AG04450 (cell line): ENCODE measurements at places on chromosomes 7 and 10.

- DNase-seq, result no peak
These were observed 50.9 kb upstream of the TM9SF3 start for GRCh38 chr10:96637709-96638108.

DNA sequence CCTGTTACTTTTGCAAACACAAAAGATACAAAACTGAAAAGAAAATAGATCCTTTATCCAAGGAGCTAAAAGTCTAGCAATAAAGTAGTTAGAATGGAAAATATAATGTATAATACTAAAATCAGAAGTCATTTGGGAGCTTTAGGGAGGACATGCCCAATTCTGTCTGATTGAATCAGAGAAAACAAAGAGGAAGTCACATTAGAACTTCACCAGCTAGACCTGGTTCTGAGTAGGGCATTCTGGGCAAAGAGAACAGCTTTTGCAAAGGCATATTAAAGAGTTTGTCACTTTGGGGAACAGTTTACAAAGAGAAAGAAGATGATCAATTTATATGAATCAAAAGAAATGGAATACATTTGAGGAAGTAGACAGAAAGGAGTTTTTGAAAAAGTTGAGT is 107.0 kb upstream of the PRSS1 start:
- DNase-seq, result no peak

DNA sequence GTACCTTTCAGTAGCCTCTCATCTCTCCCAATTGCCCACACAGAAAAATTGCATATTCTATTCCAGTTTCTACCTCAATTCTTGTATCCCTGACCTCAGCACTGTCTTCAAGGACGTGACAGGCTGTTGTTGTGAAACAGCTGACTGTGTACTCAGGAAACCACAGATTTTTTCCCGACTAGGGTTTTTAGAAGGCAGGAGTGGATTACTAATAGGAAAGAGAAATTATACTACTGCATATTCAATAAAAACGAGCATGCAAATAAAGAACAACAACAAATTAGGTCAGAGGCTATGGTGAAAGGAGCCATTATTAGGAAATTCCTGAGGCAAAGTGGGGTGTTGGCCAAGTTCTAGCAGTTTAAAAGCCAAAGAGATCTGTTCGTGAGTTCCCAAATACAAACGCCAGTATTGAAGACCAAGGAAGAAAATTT is 93.4 kb downstream of the DOCK4 start:
- peak; percentile 7 for DNase-seq

GRCh38 chr10:13180788-13181187 is 19.4 kb downstream of the MCM10 start:
- DNase-seq, result no peak

DNA sequence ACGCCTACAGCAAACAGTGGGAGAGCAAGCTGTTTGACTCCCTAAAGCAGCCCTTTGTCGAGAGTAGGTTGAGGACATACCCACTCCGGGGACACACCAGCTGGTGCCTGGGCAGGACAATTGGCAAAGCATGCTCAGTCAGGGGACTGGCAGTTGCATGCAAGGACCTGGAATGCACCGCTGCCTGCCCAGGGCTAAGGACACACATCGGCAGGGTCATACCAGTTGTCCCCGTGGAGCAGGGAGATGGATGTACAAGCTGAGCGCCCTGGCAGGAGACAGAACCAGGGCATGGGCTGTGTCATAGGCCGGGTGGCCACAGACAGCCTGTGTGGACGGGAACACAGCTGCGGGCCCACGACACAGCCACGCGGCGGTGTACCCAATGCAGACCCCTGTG is 18.3 kb upstream of the ELN start:
- no peak for DNase-seq

- no peak for DNase-seq
These were observed 101.9 kb upstream of the TNRC18 start for GRCh38 chr7:5525271-5526099.

DNA sequence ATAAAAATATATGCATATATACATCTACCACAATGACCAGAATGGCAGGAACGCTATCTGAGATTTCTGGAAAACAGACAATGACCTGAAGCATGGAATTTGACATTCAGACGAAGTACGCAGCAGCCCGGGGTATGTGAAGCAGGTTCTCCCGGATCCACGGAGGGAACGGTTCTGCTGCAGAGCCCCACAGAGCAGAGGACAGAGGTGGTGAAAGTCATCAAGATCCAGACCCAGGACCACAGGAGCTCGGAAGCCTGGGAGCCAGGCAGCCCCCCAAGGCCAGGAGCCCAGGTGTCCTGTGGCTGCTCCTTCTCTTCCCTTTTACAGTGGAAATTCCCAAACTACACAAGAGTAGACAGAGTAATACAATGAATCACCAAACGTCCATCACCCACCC is 42.1 kb upstream of the DNAAF5 start:
- no peak for DNase-seq

GRCh38 chr10:35306852-35307251 is 29.5 kb upstream of the CCNY start:
- DNase-seq, result no peak

GRCh38 chr7:408751-409311 is 110.8 kb downstream of the PDGFA start:
- no peak for DNase-seq

DNA sequence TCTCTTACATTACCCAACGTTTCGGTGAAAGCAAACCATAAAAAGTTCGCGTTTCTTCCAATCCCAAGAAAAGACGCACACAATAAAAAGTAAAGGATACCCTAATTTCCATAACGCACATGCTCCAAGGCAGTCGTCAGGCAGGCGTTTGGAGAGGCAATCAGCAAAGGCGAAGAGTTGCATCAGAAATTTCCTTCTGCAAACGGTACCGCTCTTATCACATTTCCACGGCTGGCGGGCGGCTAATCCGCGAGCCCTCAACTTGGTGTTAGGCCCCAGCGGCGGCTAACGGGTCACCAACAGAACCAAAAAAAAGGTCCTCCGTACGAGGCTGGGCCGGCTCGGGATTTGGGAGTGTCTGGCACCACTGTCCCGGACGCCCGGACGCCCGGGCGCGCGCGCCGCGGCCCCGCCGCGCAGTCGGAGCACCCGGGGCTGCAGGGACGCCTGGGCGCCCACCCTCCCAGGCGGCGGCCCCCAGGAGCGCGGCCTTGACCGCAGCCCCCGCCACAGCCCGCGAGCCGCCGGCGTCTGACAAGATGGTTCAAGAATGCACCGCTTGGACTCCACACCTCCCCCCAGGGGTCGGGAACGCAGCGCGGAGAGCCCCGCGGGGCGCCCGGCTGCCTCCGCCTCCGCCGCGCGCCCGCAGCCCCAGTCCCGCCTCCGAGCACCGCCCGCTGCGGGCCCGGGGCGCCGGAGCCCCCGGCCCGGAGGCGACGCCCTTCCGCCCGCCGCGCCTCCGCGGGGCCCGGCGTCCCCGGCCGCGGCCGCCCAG is 9.8 kb upstream of the GRB10 start:
- DNase-seq, result no peak
